Stimulated activated CD8-positive, alpha-beta memory T cell treated with anti-CD3 and anti-CD28 coated beads, Interleukin-15, amount 100 ng/mL, for 4 hours (primary cell): ENCODE measurements at places on chromosomes 2 and 18.
A peak's percentile ranks its signal among the peaks of the same experiment; 100 is the strongest.

DNA sequence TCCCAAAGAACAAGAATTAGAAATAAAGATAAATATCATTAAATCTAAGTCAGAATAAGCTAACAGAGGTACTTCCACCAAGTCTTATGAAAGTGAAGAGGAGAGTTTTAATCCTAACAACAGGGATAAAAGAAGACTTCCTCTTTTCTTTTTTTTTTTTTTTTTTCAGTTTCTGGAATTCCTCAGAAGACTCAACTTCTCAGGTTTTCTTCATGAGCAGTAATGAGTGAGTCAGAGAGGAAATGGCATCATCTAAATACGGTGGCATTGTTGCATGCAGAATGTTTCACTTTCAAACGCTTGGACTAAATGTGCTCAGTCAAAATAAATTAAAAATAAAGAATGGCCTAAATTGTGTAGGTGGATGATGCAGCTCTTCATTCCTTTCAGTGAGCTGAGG is 45.6 kb upstream of the ARHGAP15 start:
- no peak for DNase-seq

DNA sequence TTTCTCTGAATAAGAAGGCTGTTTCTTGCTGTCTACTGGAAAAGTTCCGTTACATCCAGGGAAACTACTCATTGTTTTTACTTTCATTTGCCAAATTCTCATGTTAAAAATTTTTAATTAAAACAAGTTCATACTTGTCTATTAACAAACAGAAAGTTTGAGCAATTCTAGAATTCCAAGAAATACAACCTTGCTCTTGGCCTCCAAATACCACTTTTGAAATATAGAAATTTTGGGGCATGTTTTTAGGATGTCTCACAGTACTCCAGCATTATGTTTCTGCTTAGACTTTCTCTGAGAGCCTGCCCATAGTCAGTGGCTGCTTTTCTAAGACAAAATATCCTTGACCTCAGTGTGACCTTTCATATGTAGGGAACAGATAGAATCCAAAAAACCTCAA is 228.7 kb upstream of the RND3 start:
- no peak for DNase-seq

GRCh38 chr2:70984576-70985282 is 6.3 kb downstream of the ANKRD53 start:
- peak; percentile 55 for DNase-seq

- DNase-seq = no peak
Measured at GRCh38 chr2:120802158-120802557, 66.5 kb downstream of the GLI2 start.

GRCh38 chr2:189521699-189522434 is 58.7 kb downstream of the SLC40A1 start:
- DNase-seq = no peak

- DNase-seq = no peak
Measured at GRCh38 chr2:187263675-187264560, 184.1 kb downstream of the CALCRL start.

DNA sequence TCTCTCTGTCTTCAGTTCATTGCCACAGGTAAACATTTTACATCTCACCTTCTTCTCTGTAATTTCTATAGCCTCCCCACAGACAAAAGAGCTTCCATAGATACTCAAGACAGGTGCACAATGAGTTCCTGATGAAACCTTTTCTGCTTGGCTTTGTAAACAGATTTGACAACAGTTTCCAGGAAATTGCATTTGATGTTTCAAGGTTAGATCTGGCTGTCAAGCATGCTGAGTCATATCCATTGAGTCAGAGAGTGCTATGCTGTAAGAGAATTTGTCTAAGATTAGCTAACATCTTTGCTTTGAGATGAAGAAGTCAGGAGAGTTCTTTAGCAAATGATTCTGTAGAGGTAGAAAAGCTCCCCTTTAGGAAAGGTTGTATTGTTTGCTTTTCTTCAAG is 40.6 kb upstream of the MAP2 start:
- no peak for DNase-seq

GRCh38 chr2:3408781-3409180 is 29.3 kb downstream of the TRAPPC12 start:
- DNase-seq = no peak

- DNase-seq = no peak
Measured at GRCh38 chr2:164496881-164497280, 124.4 kb downstream of the GRB14 start.

- DNase-seq = no peak
Measured at GRCh38 chr2:217857624-217858506, 144.9 kb downstream of the TNS1 start.

- no peak for DNase-seq
Measured at GRCh38 chr2:189954989-189955388, 107.5 kb downstream of the MSTN start.

GRCh38 chr2:120447127-120447785 is 101.3 kb downstream of the INHBB start:
- no peak for DNase-seq

GRCh38 chr2:132373391-132374135 is 43.0 kb upstream of the GPR39 start:
- no peak for DNase-seq

- no peak for DNase-seq
Measured at GRCh38 chr2:234412726-234413125, 84.2 kb downstream of the ARL4C start.

DNA sequence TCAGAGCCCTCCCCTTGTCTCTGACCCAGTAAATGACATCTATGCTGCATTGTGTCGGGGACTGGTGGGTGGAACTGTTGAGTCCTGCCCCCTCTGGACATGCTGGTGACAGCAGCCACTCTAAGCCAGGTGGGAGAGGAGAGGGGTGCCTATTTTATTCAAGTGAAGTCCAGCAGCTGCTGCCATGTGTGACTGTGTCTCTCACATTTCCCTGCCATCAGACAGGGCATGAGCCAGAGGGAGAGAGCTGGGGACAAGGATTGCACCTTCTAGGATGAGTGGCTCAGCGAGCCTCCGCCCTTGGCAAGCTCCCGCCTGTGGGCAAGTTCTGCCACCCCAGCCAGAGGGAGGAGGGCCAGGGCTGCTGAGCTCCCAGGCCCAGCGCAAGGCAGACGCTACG is 13.7 kb downstream of the NGEF start:
- no peak for DNase-seq

- no peak for DNase-seq
Measured at GRCh38 chr2:74186038-74186437, 7.4 kb upstream of the MOB1A start.

DNA sequence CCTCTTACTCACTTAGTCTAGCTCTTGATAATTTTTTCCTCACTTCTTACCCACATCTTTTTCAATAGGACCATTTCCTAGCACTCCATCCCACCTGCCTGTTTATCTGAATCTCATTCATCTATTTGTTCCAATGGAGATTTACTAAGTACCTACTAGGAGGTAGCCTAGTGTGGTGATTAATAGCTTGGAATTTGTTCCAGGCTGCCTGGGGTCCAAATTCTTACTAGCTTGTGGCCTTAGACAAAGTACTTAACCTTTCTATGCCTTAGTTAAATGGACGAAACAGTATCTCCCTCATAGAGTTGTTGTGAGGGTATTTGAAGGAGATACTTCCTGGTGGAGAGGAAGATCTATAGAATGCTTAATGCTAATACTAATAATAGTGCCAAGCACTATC is 42.9 kb upstream of the SERTAD2 start:
- DNase-seq = no peak

GRCh38 chr18:5640939-5641338 is 97.1 kb upstream of the EPB41L3 start:
- DNase-seq = no peak

DNA sequence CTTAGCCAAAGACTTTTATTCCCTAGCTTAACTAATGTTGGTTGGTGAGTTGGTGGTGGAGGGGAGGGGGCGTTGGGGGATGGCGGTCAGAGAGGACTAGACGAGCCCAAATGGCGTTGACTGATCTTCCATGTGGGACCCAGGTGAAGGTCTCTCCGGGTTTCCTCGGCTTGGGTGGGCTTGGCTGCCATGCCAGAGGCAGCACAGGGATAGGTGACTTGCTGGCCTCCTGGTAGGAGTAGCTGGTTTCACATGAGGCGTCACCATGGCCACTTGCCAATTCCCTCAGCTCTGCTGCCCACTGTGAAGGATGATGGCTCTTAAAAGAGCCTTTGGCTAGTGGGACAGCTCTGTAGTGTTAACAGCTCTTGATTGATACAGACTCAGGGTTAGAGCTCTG is 1337.0 kb upstream of the FAM98A start:
- no peak for DNase-seq

GRCh38 chr18:11850821-11851145 is 430 bp upstream of the CHMP1B start:
- no peak for DNase-seq

DNA sequence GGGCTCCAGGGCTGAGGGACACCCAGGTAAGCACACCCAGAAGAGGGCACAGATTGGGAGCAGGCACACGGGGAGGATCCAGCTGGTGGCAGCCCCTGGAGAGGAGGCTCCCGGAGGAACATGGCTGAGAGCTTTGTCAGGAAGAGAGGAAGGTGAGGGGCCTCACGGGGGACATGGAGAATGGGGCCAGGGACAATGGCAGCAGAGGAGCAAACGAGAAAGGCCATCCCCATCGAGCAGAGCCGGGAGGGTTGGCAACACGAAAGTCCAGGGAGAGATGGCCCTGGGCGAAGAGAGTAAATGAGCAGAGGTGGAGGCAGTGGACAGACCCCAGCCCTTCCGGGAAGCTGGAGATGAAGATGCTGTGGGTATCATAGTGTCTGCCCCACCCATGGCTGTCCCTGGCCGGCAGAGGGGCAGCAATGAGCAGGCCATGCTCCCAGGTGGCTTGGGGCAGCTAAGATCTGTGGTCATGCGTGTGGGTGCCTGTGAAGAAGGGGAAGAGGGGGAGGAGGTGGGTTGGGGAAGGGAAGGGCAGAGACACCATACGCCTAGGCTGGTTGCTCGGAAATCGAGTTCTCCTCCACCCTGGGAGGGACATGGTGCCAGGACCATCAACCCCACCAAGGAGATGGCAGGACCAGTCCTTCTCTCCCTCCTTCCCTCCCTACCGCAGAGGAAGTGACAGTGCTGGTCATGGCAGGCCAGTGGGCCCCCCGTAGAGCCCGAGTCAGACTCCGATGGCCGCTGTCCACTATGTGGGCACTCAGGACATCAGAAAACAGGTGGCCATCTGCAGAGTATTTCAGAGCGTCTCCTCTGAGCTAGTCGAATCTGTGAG is 191.7 kb downstream of the NDUFA10 start:
- DNase-seq = no peak

DNA sequence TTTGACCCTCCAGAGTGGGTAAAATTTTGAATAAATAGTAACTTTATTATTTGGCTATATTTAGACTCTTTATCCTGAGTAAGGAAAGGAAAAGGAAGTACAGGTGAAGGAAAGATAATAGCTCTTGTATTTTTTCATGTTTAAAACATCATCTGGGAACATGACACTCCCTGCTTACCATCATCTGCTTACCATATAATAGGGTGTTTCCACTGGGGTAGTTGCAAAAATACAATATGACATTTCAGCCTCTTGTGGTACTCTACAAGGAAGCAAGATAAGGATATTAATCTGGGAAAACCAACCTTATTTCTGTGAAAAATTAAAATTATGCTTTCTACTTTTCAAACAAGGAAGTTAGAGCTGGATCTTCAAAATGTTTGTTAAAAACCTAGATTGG is 9.9 kb downstream of the RELCH start:
- no peak for DNase-seq

GRCh38 chr2:158060835-158061435 is 40.7 kb upstream of the UPP2 start:
- no peak for DNase-seq

GRCh38 chr2:60678551-60678950 is 77.5 kb upstream of the PAPOLG start:
- DNase-seq = no peak

DNA sequence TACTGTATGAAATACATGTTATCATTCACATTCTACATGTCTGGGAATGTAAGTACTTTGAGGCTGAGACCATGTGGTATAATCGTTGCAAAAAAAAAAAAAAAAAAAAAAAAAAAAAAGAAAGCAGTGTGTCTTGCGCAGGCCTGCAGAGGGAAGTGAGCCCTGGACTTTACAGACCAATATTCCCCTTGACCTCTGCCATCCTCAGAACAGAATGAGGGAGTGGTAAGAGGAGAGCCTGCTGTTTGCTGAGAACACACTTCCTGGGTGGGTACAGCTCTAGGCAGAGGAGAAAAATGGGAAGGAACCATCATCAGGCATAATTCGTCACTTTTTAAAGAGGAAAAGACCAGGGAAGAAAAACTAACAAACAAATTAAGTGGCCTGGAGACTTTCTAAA is 28.8 kb upstream of the TBC1D8 start:
- DNase-seq = no peak

DNA sequence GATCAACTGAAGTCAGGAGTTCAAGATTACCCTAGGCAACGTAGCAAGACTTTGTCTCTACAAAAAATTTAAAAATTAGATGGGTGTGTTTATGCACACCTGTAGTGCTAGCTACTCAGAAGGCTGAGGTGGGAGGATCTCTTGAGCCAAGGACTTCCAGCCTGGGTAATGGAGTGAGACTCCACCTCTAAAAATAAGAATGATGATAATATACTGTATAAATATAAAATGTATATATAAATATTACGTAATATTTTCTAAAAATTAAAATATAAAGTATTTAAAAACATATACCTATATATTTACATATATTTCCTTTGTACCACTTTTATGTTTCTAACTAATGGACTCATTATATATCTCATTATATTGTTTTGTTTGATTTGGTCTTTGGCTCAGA is 409.5 kb upstream of the REG3G start:
- no peak for DNase-seq

DNA sequence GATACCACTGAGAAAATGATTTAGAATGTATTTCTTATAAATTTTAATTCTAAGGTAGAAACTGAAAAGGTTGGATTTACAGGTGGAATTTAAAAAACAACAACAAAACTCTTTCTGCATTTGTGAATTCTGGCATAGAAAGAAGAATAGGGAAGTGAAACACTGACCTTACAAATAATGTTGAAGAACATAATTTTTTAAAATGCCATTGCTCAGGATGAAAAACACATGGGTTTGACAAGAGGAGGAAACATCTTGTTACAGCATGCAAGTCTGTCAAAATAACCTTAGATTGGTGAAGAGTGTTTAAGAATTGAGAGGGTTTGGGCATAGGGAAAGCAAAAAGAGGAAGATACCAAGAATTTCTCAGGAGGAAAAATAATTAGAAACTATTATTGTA is 184.3 kb downstream of the UBE2E3 start:
- DNase-seq = no peak

GRCh38 chr2:46589356-46589755 is 110.0 kb downstream of the TMEM247 start:
- no peak for DNase-seq

- DNase-seq = no peak
Measured at GRCh38 chr2:85566265-85566664, 5.0 kb upstream of the GGCX start.

GRCh38 chr2:189673661-189674373 is 653 bp upstream of the ANKAR start:
- DNase-seq = no peak
